ENCODE measurements at places on chromosomes 5 and 9.

- DNase-seq = no peak
Observed at GRCh38 chr5:159426694-159427093, 96.4 kb upstream of the IL12B start.

DNA sequence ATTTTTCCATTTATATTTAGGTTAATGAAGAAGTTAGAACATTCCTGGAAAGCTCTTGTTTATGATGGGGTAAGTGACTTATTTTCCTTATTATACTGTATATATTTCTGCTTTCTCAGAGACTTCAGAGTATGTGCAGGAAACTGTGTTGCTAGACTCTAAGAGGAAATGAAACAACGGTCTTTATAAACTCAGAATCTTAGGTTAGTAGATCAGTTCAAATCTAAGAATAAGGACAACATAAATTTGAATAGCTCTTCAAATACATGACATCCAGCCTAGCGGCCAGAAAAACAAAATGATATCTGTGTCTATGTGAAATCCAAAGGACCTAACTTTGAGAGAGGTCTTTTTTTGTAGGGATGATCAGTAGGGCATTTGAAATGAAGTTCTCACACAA, 94.3 kb downstream of the PRKACG start:
- DNase-seq = no peak

DNA sequence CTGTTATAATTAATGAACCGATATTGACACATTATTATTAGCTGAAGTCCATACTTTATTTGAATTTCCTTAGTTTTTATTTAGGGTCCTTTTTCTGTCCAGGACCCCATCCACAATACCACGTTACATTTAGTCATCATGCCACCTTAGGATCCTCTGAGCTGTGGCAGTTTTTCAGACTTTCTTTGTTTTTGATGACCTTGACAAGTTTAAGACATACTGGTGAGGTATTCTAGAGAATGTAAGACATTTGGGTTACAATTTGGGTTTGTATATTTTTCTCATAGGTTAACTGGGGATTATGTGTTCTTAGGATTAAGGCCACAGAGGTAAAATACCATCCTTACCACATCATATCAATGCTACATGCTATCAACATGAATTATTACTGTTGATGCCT, 42.7 kb downstream of the KIAA1958 start:
- DNase-seq = no peak

GRCh38 chr5:127975961-127976360, 107.6 kb upstream of the SLC12A2 start:
- no peak for DNase-seq

GRCh38 chr5:176570044-176570443, 20.9 kb downstream of the CDHR2 start:
- no peak for DNase-seq

DNA sequence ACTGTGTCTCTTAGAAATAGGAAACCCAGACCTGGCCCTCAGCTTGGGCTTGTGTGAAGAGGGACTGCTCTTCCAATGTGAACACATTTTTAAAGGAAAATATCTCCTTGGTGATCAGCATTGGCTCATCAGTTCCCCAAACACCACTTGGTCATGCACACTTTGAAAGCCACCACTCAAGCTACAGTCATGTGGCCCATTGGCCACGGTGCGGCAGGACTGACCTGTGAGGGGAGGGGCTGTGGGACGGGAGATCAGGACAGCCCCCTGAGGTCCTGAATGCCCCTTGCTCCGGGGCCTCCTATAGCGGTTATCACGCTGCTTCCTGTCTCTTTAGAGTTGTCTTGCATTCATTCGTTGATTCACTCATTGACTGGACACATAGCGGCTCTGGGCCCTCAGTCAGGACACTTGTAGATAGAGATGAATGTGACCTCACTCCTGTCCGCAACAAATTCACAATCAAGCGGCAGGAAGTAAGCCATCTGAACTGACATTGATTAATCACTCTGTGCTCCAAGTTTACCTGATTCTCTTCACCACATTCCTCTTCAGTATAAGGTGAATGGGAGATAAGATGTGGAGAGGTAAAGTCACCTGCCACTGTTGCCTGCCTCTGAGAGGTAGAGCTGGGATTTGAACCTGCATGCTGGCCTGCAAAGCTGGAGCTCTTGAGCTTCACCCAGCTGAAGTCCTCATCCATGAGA, 73.1 kb downstream of the COL15A1 start:
- no peak for DNase-seq

DNA sequence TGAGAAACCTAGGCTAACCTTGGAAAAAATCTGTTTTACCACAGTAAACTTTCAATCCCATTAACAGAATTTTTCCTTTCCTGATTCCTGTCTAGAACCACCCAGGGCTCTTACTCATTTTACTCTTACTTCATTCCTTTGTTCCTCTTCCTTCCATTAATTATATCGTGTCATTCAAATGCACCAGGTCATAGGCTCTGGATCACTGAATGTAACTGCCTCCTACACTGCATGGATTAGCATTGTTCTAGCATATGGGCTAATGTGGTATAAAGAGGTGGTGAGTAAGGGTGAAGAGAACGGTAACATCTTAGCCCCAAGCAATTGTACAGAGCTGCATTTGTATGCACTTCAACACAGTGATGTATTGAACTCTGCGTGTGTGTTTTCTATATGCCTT, 49.5 kb upstream of the SPINK5 start:
- DNase-seq = no peak

- no peak for DNase-seq
Observed at GRCh38 chr5:127320032-127320965, 29.7 kb downstream of the MEGF10 start.

DNA sequence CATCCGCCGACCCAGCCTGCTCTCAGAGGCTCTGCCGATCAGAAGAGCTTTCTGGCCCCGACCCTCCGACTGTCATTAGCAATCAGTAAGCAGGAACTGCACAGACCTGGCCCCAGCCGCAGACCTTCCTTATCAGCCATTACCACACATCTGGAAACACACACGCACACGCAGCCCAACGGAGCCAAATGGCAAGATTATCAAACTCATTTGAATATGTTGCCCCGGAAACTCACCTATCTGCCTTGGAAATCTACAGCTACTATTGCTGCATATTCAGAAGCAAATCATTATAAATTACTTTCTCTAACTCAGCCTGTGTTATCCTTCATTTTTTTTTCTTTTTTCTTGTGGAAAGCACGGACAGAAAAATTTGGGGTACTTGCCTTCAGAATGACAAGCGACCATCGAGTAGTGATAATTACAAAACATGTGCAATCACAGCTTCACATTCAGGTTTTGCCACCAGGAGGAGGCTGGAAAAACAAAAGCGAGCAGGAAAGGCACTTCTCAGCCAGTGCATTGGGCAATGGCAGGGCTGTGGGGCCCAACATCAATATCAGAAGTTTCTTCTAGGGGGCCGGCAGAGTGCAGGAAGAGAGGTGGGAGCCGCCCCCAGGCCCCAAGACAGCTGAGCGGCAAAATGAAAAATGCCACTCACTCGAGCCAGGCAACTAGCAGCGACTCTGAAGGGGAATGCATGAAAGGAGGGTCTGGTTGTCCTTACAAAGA, 122.3 kb downstream of the VAV2 start:
- no peak for DNase-seq
